ENCODE measurements at places on chromosomes 5 and 9. TPM values are rescaled to one million over a fixed set of nuclear protein-coding genes. Genes with fewer than 3 reads are reported as not detected.

DNA sequence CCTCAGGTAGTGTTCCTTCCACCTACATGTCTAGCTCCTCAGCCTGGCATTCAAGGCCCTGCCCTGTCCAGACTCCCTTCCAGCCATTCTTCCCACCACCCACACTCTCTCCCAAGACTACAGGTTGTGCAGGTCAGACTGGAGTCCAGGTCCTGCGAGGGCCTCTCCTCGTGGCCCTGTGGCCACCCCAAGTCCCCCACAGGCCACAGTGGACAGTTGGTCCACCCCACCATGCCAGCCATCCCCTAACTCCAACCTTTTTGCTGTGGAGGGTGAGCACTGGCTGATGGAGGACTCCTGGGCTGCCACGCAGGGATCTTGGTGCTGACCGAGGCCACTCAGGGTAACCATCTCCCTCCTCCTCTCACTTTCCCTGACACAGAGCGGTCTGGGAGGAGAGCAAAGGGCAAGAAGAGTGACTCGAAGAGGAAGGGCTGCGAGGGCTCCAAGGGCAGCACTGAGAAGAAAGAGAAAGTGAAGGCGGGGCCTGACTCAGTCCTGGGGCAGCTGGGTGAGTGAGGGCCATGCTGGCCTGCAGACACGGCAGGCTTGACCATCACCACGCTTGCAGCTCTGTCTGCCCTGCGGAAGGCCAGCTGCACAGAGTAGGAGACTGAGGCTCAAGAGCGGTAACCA, 51.0 kb downstream of the JADE2 start:
- DNase-seq = no peak

GRCh38 chr5:71922584-71923106, 184.6 kb upstream of the MAP1B start:
- no peak for DNase-seq

DNA sequence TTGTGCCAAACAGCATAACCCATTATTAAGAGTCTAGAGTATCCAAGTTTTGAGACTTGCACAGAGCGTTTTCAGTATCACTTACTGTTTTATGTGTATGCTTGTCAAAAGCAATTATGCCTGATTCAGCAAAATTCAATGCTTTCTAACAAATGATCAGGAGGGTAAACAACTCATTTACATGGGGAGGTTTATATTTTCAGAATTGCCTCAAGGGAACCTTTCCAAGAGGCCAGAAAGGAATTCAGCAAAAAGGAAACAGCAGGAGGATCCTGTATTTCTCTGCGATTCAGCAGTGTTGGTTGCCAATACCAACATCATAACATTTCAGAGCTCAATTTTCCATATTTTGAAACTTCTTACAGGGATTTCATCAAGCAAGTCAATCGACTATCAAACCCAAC, 69.3 kb upstream of the DAB2 start:
- DNase-seq = no peak

Gene BAAT
- not detected for polyA plus RNA-seq

DNA sequence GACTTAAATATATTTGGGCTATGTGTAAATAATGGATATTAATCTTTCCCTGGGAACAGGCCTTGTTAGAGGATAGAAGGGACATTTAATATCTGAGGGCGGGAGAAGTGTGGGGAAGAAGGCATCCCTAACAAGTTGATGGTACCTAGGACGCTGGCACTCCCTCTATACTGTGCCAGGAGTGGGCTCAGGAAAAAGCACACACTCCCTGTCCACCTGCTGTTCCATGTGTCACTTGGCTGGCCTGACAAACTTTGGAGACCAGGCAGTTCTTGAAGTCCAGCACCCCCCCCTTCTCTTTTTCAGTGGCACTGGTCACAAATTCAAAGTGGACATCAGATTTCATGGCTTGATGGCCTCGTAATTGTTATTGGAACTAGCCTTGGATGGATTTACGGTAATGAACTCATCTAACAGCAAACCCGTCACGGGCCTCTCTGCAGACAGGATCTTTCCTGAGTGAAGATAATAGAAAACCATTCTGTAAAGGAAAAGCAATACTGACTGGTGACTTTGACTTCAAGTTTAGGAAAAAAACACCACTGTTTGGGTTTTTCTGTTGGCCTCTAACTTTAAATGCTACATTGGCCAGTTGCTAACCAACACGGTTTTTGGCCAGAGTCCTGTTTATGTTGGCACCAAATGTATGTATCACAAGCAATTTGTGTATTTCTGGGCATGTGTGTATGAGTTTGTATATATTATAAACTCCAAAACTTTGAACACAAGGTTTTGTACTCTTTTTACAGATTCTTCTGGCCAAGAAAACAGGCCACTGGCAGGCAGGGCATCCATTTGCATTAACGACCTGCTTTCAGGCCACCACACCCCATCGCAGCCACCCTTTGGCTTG, 552.6 kb downstream of the CCDC171 start:
- DNase-seq = no peak

DNA sequence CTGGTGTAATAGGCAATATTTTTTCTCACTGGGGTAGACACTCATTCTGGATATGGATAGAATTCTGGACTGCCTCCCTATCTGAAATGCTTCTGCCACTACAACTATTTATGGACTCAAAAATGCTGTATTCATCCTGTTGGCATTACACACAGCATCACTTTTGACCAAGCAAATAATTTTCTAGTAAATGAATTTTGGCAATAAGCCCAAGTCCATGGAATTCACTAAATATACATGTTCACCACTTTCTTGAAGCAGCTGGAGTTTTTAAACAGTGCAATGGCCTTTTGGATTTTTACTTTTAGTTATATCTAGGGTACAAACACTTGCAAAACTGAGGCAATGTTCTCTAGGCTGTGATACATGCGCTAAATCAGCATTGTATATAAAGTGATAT, 724.9 kb upstream of the EDIL3 start:
- no peak for DNase-seq

DNA sequence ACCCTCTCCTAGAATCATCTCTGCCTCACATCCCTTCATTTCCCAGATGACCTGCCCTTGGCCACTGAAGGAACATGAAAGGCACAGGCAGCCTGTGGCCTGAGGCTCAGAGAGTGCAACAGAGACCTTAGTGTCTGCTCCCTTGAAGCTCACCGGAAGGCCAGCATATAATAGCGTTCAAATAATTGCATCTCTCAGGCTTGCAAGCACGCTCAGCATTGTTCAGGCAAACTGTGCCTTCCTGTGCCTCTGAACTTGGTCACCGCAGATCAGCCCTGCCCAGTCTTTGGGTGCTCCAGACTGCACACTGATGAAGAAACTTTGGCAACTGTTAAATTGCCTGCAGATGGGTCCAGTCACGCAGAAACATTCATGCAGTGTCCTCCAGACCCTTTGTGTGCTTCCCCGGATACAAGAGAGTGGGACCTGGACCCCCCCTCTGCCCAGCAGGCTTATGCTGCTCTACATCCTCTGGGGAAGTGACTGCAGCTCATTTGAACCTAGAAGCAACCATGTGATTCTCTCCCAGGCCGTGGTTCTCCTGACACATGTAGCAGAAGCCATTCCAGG, 216.0 kb upstream of the ANKRD55 start:
- no peak for DNase-seq

GRCh38 chr5:64069486-64069885, 96.2 kb upstream of the RNF180 start:
- DNase-seq = no peak

- no peak for DNase-seq
Observed at GRCh38 chr5:133387621-133388020, 224.7 kb downstream of the FSTL4 start.

DNA sequence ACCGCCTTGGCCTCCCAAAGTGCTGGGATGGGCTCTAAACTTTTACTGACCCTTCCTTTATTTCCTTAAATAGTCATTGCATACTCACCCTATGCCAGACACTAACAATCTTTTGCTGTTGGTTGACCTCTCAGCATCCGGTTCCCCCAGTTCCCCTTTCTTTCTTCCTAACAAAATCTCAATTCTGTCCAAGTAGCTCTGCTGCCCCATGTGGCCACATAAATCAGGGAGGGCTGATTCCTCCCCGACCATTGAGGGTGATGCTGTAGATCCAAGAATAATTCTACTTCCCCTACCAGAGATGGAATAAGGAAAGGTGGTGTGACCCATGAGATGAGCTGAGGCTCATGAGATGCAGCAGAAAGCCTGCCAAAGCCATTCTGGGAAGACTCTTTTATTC, 315.3 kb upstream of the MSX2 start:
- DNase-seq = no peak

Gene ZNF366
- not detected for polyA plus RNA-seq

Gene C5orf46
- polyA plus RNA-seq = not detected

Gene HEMGN
- polyA plus RNA-seq = 11.0 TPM

Gene MSX2
- polyA plus RNA-seq = not detected

DNA sequence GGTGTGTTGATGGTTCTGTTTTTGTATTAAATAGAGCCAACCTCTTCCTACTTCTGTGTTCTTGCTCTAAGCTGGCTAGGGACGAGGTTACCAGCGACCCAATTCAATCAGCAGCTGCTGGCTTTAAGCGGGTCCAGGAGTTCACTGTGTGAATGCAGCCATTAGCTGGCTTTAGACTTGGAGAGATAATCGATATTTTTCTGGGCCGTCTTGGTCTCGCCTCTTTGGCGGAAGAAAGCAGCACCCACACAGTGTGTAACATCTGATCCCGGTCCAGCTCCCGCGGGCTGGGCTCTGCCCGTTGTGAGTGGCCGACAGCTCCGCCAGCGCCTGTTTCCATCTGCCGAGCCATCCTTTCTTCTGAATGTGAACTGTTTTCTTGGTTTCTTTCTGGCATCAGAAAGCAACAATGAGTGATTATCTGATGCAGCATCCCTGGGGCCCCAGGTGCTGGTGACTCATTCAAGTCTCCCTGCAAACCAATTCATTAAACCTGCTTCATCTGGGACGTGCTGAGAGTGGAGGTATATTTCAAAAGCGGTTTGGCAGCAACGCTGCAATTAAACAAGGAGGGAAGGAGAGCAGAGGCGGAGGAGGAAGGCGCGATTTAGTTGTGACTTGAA, 90.8 kb upstream of the IRX4 start:
- no peak for DNase-seq

DNA sequence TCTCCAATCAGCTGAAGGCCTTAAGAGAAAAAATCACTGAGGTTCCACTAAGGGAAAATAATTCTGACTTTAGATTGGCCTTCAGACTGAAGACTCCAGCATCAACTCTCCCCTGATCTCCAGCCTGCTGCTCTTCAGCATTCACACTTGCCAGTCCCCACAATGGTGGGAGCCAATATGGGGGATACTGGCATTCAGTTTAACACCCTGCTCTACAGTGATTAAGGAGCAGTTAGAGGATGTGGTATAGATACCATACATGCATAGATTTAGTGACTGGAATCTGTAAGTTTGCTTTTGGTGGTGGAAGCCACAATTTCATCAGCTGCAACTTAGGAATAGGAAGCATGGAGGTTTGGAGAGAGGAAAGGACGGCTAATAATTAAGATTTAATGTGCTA, 2017.7 kb upstream of the CDH6 start:
- no peak for DNase-seq

Gene FOXD4L6
- polyA plus RNA-seq = not detected
